ENCODE measurements at places on chromosomes 1 and 21. TPM values are rescaled to one million over a fixed set of nuclear protein-coding genes. Genes with fewer than 3 reads are reported as not detected.

The CHODL gene
- not detected for total RNA-seq

The ROR1 gene
- total RNA-seq = 0.07 TPM

The LGR6 gene
- total RNA-seq = 0.20 TPM

The LRRC53 gene
- total RNA-seq = not detected

The GPR37L1 gene
- total RNA-seq = not detected

The IGFN1 gene
- total RNA-seq = not detected

DNA sequence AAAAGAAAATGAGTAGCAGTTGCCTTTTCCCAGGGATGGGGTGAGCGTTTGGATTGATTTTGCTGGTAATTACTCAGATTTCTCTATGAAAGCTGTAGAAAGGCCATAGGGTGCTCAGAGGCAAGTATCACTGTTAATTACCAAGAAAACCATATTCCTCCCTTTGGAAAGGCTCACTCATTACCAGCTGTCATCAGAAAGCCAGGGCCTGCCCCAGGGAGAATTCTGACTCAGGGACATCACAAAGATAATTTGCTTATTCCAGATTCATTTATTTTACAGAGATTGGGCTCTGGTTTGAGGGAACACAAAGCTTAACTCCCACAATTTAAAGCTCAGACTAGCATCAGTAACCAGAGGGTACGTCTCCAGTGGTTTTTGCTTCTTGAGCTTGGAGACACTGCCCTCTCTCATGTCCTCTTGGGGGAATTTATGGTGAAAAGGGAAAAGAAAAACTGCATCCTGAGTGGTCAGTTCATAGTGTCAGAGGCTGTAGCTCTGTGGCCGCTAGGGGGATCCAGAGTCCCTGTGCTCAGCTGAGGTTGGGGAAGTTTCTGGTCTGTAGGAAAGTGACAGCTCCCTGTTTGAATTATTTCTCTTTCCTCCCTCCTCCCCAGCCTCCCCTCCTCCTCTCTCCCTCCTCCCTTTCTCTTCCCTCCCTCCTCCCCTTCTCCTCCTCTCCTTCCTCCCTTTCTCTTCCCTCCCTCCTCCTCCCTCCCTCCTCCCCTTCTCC, 204.3 kb downstream of the KCNJ6 start:
- H3K36me3 ChIP-seq = no peaks in the 10 kb centered on the region
- H3K4me3 ChIP-seq = no peak overlapping the region
- H3K27ac ChIP-seq = no peak overlapping the region
- H3K27me3 ChIP-seq = peaks cover 22% of the 10 kb centered on the region
- peaks cover 5% of the 10 kb centered on the region for H3K4me1 ChIP-seq

DNA sequence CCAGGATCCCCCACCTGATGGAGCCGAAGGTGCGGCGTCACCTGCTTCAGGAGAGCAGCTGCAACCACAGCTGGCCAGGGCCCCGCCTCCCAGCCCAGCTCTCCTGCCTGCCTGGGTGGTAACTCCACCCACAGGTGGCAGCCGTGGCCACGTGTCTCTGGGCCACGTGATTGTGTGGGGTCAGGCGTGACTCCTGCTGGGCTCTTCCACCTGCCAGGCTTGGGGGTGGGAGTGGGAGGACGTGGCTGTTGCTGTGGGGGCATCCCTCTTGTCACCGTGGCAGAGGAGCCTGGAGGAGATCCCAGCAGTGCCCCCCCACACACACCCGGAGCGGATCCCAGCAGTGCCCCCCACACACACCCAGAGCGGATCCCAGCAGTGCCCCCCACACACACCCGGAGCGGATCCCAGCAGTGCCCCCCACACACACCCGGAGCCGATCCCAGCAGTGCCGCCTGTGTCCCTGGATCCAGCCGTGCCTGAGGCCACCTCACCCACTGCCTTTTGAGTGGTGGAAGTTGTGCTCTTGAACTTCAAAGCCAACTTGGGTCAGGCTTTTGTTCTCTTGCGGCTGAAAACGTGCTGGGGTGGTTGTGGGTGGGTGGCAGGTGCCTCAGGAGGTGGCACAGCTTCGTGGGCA, 32.2 kb downstream of the POFUT2 start:
- no peaks in the 10 kb centered on the region for H3K36me3 ChIP-seq
- peaks cover 69% of the 10 kb centered on the region for H3K27me3 ChIP-seq
- DNase-seq = peak; percentile 59
- H3K27ac ChIP-seq = no peak overlapping the region
- no peak overlapping the region for H3K4me3 ChIP-seq
- peaks cover 48% of the 10 kb centered on the region for H3K4me1 ChIP-seq

DNA sequence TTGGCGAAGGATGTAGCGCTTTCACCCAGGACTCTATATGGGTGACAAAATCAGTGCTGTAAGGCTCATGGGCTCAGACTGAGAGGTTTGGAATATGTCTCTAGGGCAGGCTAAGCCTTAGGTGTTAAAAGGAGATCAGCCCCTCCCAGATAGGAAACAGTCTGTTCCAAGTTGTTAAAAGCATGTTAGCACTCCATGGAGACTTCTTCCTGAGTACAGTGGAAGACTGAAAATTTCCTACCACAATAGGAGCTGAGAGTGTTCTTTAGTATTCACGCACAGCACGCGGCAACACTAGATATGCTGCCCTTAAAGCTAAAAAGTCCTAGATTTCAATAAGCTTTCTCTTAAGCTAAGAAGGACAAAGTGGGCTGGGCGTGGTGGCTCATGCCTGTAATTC, 122.1 kb downstream of the TRABD2B start:
- H3K36me3 ChIP-seq = no peaks in the 10 kb centered on the region
- DNase-seq = no peak
- peaks cover 2% of the 10 kb centered on the region for H3K27me3 ChIP-seq
- no peak overlapping the region for H3K4me3 ChIP-seq

DNA sequence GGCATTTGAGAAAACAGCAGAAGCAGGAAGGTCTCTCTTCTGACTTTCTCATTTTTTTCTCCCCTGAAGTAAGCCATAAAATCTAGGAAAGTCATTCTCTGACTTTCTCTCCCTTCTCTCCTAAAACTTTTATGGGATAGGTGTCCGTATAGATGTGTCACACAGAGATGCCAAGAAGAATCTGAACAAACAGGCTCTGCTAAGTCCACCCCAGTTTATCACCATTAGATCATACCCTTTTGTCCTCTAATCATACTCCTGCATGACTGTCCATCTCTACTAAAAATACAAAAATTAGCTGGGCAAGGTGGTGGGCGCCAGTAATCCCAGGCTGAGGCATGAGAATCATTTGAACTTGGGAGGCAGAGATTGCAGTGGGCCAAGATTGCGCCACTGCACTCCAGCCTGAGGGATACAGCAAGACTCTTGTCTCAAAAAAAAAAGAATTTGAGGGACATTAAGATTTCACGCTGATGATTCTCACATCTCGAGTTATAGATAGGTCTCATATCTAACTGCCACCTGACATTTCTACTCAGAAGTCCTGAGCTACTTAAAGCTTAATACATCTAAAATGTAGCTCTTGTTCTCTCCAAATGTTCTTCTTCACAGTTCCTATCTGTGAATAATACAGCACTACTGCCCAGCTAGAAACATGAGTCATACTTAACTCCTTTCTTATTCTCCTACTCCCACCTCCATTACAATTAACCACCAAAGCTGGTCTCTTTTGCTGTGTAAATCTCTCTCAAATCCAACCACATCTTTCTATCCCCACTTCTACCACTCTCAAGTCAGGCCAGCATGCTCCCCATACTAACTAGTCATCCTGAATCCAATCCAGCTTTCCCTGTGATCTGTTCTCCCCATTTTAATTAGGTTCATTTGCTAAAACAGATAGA, 47.7 kb downstream of the ZNF644 start:
- no peaks in the 10 kb centered on the region for H3K27me3 ChIP-seq
- peaks cover 27% of the 10 kb centered on the region for H3K36me3 ChIP-seq
- no peak overlapping the region for H3K4me3 ChIP-seq
- peak overlapping the region; percentile 53 for H3K27ac ChIP-seq
- peaks cover 5% of the 10 kb centered on the region for H3K4me1 ChIP-seq

DNA sequence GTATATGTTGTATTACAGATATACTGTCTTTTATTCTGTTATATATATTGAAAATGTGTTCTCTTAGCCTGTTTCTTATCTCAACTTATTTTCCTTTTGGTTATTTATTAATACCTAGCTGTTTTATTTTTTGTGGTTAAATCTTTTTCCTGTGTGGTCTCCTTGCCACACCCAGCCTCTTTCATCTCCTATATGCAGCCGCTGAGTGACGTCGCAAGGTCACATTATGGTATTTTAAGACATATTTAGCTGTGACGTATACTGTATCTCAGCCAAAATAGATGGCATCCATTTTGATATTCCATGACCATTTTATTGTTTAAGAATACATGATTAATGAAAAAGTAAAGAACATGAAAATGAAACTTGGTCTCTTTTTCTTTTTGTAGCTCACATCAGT, 29.1 kb downstream of the CENPF start:
- H3K27ac ChIP-seq = no peak overlapping the region
- H3K4me1 ChIP-seq = no peaks in the 10 kb centered on the region
- no peak overlapping the region for H3K4me3 ChIP-seq
- H3K36me3 ChIP-seq = peaks cover 93% of the 10 kb centered on the region
- H3K27me3 ChIP-seq = no peaks in the 10 kb centered on the region
- DNase-seq = no peak

DNA sequence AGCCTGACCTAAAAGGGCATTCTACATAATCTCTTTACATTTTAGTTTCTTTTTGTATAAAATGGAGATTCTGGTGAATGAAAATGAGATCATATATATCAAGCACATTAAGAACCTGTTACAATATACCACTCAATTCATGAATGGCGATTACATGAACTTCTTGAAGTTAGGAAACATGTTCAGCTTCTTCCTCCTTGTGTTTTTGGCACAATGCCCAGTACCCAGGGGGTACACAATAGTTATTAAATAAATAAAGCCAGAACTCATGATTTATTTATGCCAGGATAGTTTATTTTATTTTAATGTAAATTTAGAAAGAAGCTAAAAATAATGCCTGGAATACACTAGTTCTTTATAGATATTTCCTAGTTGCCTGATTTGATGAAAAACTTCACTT, 186.0 kb upstream of the PTGFR start:
- H3K36me3 ChIP-seq = no peaks in the 10 kb centered on the region
- H3K27me3 ChIP-seq = no peaks in the 10 kb centered on the region
- H3K4me1 ChIP-seq = no peaks in the 10 kb centered on the region
- no peak for DNase-seq
- no peak overlapping the region for H3K27ac ChIP-seq

DNA sequence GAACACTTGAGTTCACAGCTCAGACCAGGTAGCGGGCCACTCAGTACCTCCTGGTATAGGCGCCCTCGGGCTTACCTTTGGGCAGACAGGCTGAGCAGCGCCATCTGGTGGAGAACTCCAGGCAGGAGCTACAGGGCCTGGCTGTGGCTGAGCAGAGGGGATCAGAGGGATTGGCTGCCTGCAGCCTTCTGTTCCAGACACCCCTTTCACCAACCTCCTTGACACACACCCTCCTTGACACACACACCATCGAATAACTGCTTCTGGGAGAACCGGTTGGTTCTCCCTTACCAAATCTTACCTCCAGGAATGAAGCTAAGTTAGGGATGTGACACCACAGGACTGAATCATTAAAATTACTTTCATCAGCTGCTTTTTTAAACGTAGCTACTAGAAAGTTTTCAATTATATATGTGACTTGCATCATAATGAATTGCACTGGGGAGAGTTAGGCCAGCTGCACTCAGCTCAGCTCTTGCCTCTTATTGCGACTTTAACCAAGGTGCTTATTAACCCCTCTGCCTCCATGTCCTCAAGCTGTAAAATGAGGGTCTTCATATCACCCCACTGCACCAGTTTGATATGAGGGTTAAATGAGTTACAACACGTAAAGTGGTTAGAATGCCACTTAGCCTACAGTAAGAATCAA, 6.6 kb downstream of the LIN28A start:
- no peak overlapping the region for H3K4me3 ChIP-seq
- H3K27me3 ChIP-seq = 0 out of 3 replicates have a peak, but pooled peaks cover 2% of the 10 kb centered on the region
- no peaks in the 10 kb centered on the region for H3K36me3 ChIP-seq
- H3K27ac ChIP-seq = no peak overlapping the region
- peaks cover 4% of the 10 kb centered on the region for H3K4me1 ChIP-seq

DNA sequence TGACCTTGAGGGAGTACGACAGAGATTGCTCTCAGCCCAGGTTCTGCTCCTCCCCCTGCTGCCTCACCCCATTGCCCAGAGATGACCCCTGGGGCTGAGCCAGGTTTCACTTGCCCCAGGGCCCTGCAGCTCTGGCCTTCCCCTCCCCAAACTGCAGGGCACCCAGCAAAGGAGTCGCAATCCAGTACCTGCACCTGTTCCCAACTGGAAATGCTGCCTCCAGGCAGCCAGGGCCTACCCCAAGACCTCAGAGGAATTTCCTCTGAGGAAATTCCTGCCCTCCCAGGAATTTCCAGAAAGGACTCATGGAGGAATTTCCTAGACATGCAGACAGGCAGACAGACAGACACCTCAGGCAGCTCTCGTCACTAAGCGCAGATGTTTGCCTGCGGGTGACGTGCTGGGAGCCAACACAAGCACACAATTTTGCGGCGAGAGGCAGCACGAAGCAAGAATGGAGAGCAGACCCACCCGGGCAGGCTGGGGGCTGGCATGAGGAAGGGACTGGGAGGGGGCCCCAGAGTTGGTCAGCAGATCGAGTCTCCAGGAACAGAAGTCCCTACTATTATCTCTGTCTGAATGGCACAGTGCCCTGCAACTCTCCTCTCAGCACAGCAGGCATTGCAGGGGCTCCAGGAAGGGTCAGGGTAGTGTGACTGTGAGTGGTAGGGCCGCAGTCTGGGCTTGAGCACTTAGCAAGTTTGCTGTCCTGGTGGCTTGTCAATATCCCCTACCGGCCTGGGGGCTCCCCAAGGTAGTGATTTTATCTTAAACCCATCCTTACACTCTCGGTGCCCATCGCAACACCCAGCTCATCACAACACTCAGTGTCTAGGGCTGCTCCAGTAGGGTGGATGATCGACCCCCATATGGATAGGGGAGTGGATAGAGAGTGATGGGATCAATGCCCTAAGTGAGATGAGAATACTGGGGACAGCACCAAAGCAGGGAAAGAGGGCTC, 2.9 kb upstream of the EFNA1 start:
- no peak overlapping the region for H3K4me3 ChIP-seq
- no peak for DNase-seq
- H3K4me1 ChIP-seq = peaks cover 60% of the 10 kb centered on the region
- H3K27me3 ChIP-seq = no peaks in the 10 kb centered on the region

DNA sequence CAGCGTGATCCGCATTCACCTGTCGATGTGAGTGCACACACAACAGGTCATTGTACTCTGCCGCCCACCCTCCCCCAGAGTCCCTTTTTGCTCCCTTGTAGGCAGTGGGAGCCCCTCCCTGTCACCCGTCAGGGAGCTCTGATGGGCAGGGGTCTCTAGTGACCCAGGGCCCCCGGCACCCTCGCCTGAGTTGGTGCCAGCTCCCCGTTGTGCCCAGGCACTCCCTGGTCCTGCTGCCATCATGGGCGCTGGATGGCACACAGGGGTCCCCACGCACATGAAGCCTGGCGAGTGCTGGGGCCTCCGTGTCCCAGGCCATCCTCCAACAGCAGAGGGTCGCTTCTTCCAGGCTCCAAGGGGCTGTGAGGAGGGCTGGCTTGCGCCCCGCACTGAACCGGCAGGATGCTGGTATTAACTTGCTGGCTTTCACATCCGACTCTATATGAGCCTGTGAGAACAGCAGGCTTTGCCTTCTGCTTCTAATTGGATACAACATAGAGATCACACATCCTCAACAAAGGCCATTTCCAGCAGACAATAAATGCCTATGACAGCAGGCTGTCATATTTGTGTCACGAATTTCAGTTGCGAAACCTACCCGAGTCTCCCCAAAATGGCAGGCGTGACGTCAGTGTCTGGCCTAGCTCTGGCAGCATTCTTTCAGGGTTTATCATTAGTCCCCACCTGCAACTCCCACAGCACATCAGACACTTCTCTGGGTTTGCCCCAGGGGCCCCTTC, 35.4 kb downstream of the KIAA1614 start:
- no peaks in the 10 kb centered on the region for H3K27me3 ChIP-seq
- peaks cover 12% of the 10 kb centered on the region for H3K36me3 ChIP-seq
- H3K27ac ChIP-seq = no peak overlapping the region
- no peaks in the 10 kb centered on the region for H3K4me1 ChIP-seq

GRCh38 chr1:21301794-21302440, 11.7 kb upstream of the ECE1 start:
- H3K36me3 ChIP-seq = no peaks in the 10 kb centered on the region
- peaks cover 17% of the 10 kb centered on the region for H3K4me1 ChIP-seq
- H3K27ac ChIP-seq = no peak overlapping the region
- H3K4me3 ChIP-seq = no peak overlapping the region

Measured in K562 (cell line).